ENCODE measurements at places on chromosomes 6 and 20. TPM values are rescaled to one million over a fixed set of nuclear protein-coding genes. Genes with fewer than 3 reads are reported as not detected.

PRR18 gene
- not detected for total RNA-seq

HAO1 gene
- not detected for total RNA-seq

C6orf163 gene
- 4.0 TPM for total RNA-seq

CD93 gene
- total RNA-seq = 5.5 TPM

TREML1 gene
- total RNA-seq = not detected

ADGRF5 gene
- not detected for total RNA-seq

MLIP gene
- not detected for total RNA-seq

ATXN1 gene
- 97.0 TPM for total RNA-seq

PNLDC1 gene
- 0.74 TPM for total RNA-seq

ERVFRD-1 gene
- not detected for total RNA-seq

GTSF1L gene
- not detected for total RNA-seq

MRPL14 gene
- total RNA-seq = 53.9 TPM

SMOC2 gene
- not detected for total RNA-seq

TXLNB gene
- 0.42 TPM for total RNA-seq

RAB32 gene
- total RNA-seq = 1.4 TPM

WFDC5 gene
- total RNA-seq = not detected

TCP11 gene
- not detected for total RNA-seq

MYLK4 gene
- total RNA-seq = 0.29 TPM

SLC22A16 gene
- total RNA-seq = not detected

STMND1 gene
- not detected for total RNA-seq

Measured in T-helper 1 cell treated with Interleukin-12 subunit alpha and Interleukin-12 subunit beta and Interleukin-4 antibody, amounts not matched to agents 30 ng/mL and 1 ng/mL, for 36 hours (primary cell).